ENCODE measurements at places on chromosomes 11 and 22. TPM values are rescaled to one million over a fixed set of nuclear protein-coding genes. Genes with fewer than 3 reads are reported as not detected.
A peak's percentile ranks its signal among the peaks of the same experiment; 100 is the strongest.

DNA sequence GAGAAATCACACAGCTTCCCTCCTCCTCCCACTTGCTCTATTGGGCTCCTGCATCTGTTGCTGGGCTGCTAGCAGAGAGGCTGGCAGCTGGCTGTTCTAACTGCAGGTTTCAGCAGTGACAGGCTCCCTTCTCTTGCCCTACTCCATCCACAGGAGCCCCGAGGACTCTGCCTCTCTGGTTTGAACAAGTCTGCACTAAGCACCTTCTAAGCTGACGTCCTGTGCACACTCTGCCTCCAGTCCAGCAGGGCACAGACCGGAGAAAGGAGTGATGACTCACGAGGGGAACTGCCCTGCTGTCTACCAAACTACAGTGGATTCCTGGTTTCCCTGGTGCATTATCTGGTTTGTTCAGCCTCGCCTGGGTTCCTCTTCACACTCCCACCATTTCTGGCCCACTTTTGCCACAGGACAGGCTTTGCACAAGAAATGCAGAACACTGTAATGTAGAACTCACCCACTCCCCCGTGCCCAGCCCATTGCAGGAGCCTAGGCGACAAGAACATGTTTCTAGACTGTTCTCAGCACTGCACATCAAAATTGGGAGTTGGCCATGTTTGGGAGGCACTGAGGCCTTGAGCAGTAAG, 26.0 kb downstream of the IL10RA start:
- DNase-seq: peak; percentile 32

DNA sequence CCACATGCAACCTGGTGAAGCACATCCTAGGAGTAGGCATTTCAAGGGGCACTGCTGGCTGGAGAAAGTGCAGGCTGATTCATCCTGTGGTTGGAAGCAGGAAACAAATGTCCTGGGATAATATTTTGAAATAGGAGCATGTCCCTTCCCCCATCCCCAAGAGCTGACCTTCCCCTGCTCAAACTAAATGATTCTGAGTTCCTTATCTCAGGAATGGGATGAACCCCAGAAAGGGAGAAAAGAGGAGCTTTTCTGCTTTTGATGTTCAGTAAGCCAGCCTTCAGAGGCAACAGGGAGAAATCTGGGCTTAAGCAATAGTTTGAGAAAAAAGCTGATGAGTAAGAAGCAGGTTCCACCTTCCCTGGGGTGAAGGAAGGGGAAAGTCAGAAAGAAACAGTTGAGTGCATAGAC, 19.5 kb upstream of the SPON1 start:
- no peak for DNase-seq

GRCh38 chr22:17897426-17897825, 123.2 kb upstream of the BID start:
- DNase-seq: no peak

- no peak for DNase-seq
Observed at GRCh38 chr22:35044607-35045390, 21.2 kb upstream of the ISX start.

- no peak for DNase-seq
Observed at GRCh38 chr11:64592656-64593055, 1.6 kb downstream of the SLC22A12 start.

DNA sequence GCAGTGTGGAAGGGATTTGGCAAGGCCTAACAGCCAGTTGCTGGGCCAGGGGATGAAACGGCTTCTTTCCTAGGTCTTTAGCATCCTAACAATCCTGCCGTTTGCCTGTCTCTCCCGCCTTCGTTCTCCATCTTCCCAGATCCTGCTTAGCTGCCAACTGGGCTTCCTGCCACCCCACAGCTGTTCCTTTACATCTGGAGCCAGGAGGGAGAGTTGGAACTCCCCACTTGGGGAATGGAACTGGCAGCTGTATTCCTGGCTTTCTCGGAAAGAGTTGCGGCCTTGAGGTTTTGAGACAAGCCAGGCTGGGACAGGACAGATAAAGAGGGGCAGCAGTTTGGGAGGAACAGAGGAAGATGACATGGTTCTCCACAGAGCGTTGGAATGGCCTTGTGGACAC, 59.6 kb downstream of the ST3GAL4 start:
- DNase-seq: peak; percentile 99

Gene UBTFL1
- not detected for polyA plus RNA-seq

DNA sequence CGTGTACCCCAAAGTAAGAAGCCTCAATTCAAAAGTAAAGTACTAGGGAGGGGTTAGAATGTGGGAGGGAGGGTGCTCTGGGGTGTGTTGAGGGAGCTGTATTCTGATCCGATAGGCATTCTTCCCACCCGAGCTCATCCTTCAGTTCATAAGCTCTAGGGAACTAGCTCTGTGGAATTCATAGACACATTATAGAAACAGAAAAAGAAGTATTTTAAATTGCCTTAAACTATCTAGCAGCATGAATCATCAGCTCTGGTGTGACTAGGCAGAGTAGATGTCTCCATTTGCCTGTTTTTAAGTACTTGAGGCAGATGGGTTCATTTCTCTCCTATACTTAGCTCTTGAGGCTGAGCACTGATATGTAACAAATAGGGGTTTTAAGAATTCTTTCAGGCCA, 7.3 kb upstream of the SGSM3 start:
- no peak for DNase-seq

DNA sequence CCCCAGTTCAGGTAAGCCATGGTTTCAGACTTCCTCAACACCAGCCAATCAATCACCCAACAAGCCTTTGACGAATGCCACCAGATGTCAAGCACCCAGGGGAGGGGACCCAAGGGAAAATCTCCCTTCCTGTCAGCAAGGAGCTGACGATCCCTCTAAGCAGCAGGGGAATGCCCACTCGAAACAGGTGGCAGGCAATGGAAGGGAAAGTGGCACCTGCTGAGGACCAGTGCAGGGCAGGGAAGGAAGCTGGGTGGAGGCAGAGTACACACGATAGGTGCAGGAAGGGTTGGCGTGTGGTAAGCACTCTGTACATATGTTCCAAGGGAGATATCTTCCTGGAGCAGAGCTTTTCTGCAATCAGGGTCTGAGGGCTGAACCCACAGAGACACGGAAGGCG, 11.7 kb upstream of the CREB3L1 start:
- no peak for DNase-seq

Gene KRTAP5-1
- 0.64 TPM for polyA plus RNA-seq

GRCh38 chr22:40727070-40727963, 48.0 kb downstream of the MCHR1 start:
- no peak for DNase-seq

DNA sequence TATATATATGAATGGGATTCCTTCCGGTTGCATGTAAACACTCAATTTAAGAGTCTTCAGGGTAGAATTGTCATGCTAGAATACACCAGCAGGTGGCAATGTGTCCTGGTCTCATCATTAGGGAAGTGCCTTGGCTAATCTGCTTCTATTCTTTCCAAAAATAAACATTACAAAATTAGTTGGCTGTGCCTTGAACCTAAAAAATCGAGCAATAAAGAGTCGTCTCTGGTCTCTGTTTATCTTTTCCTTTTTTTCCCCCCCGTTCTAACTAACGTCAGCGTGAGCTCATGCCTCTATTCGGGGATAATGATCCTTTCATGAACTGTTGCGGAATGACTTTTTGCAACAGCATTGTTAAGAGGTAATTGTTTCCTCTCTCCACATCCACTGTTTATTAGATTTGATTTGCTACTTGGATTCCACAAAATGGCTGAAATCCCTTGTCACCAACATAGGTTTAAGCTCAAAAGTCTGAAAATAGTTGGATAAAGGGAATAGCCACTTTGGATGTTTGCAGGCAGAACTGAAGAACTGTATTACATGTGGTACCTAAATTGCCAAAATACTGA, 1.2 kb upstream of the ARHGEF12 start:
- peak; percentile 95 for DNase-seq

Gene CDC42EP2
- 35.3 TPM for polyA plus RNA-seq

DNA sequence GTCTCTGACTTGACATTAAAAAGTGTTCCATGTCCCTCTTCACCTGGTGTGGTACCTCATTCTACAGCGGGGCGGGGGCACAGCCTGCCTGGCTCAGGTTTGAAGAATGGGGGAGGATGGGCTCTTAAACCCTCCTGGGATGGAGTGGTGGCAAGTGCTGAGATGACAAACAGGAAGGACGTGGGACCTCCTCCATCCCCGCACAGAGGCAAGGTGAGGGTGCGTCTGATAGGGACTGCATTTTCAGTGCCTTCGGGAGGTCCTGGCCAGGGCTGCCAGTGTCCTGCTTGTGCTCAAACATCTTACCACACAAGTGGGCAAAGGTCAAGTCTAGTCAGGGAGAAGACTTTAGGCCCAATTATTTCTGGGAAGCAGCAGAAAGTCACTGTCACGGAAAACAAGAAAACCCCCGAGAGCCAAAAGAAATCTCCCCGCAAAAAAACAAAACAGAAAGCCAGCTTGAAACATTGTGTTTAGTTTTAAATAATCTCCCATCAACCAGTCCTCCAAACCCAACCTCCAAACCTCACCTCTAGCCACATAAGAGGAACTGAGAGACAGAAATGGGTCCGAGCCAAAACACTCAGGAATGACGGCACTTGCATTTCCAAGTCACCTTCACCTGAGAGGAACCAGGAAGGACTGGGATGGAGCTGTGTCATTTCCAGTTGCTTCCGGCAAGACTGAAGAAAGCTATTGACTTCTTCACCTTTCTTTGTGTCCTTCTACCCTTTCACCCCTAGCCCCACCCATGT, 966.5 kb downstream of the NTM start:
- DNase-seq: no peak

Gene CHST1
- 18.8 TPM for polyA plus RNA-seq

Gene OVCH2
- polyA plus RNA-seq: 0.17 TPM

DNA sequence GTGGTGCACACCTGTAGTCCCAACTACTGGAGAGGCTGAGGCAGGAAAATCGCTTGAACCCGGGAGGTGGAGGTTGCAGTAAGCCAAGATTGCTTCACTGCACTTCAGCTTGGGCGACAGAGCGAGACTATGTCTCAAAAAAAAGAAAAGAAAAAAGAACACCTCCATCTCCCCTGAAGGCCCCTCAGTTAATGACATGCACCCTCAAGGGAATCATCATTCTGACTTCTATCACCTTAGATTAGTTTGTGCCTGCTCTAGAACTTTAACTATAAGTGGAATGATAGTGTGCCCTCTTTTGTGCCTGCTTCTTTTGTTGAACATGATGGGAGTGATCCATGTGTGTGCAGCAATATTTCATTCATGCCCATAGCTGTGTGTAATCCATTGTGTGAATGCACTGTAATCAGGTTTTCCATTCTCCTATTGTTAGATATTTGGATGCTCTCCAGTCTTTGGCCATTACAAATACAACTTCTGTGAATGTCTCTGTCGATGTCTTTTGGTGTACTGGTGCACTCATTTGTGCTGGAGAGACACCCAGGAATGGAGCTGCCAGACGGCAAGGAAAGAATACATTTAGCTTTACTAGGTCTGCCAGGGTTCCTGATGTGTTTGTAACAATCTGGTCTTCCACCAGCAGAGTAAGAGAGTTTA, 883 bp upstream of the VPREB3 start:
- DNase-seq: peak; percentile 49

- DNase-seq: peak; percentile 91
Observed at GRCh38 chr22:37186228-37186996, 1.6 kb downstream of the C1QTNF6 start.

Gene TMPRSS5
- polyA plus RNA-seq: 2.2 TPM

Gene SMIM35
- polyA plus RNA-seq: 0.14 TPM

Gene MIOX
- not detected for polyA plus RNA-seq

DNA sequence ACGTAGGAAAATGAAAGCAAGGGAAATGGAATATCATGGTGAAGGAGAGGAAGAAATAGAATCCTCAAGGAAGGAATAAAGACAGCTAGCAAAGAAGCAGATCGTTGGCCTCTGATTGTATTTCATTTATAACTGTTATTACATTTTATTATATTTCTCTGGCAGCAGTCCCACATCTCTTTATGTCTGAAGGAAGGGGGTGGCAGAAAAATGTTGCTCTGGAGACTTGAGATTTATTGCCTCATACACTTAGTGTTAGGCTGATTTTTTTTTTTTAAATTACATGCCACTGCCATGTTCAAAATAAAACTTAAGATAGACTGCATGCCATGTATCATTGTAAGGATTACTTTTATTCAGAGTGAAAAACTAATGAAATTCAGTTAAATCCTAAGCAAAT, 971.7 kb upstream of the CHORDC1 start:
- DNase-seq: peak; percentile 12

Gene TEX54
- not detected for polyA plus RNA-seq

Gene SCN3B
- 18.8 TPM for polyA plus RNA-seq

Gene ANGPTL5
- polyA plus RNA-seq: 0.54 TPM

Gene SORL1
- 2.1 TPM for polyA plus RNA-seq

Gene TTC12
- polyA plus RNA-seq: 6.5 TPM

DNA sequence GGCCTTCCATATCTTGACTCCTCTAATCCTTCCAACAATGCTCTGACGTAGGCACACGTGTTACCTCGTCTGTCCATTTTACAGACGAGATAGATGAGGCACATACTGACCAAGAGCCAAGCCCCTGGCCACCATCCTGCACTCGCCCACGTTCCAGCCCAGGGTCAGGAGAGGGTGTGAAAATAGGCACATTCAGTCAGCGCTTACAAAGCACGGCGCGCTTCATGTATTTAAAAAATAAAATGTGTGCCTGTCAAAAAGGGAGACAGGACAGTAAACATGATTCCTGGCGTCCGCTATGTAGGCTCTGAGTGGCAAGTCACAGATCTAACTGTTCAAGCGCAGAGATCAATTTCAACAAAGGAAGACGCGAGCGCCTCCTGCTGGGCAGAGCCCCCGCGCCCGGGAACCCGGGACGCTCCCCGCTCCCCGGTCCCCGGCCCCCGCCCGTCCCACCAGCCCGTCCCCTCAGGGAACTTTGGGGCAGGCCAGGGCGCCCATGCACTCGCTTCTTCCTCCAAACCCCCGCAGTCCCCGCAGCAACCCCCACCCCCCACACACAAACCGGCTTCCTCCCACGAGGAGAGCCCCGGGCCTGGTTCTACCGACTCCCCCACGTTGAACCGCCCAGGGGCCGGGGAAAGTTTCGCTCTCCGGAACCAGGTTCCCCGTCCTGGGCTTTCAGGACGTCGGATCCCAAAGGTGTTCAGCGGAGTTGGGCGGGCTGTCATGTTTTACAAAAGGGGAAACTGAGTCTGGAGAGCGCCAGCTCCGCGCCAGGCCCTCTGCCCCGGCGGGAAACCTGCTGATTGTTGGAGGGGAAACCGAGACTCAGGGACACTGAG, 10.4 kb upstream of the C1QTNF6 start:
- DNase-seq: peak; percentile 91

GRCh38 chr11:78838417-78838816, 263.8 kb upstream of the NARS2 start:
- DNase-seq: no peak

DNA sequence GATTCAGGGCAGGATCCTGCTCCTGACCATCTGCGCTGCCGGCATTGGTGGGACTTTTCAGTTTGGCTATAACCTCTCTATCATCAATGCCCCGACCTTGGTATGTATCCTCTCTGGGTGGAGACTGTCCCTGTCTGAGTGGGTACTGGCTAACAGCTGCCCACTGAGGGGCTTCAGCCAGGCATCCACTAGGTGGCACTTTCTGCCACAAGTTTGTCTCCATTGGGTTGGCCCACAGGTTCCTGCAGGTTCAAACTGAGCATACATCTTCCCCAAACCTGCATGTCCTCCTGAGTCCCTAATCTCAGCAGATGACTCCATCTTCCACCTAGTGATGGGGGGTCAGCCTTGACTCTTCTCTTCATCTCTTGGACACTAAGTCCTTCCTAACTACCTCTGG, 4.4 kb downstream of the SLC2A11 start:
- DNase-seq: peak; percentile 33

Gene FIBIN
- polyA plus RNA-seq: 74.4 TPM
